Uterus (tissue), 4 donors: ENCODE measurements at places on chromosomes 6 and 20. TPM values are rescaled to one million over a fixed set of nuclear protein-coding genes. Genes with fewer than 3 reads are reported as not detected.

Gene RSPO4
- total RNA-seq: 0.67 TPM

Gene APOM
- 2.6 TPM for total RNA-seq

Gene ESR1
- total RNA-seq: 29.1 TPM

Gene RNF5
- 58.4 TPM for total RNA-seq

Gene OSTM1
- 26.2 TPM for total RNA-seq

Gene SERPINB6
- 262 TPM for total RNA-seq

Gene LIN28B
- total RNA-seq: not detected
